Left ventricle myocardium superior (tissue), 1 donor: ENCODE measurements at places on chromosomes 7 and 10. TPM values are rescaled to one million over a fixed set of nuclear protein-coding genes. Genes with fewer than 3 reads are reported as not detected.

The GTPBP4 gene
- 27.8 TPM for total RNA-seq

The AKR1E2 gene
- total RNA-seq = 4.5 TPM

The CALN1 gene
- total RNA-seq = not detected

The BTBD16 gene
- not detected for total RNA-seq

GRCh38 chr7:155316427-155317113 lies 18.9 kb downstream of the INSIG1 start:
- DNase-seq = no peak

DNA sequence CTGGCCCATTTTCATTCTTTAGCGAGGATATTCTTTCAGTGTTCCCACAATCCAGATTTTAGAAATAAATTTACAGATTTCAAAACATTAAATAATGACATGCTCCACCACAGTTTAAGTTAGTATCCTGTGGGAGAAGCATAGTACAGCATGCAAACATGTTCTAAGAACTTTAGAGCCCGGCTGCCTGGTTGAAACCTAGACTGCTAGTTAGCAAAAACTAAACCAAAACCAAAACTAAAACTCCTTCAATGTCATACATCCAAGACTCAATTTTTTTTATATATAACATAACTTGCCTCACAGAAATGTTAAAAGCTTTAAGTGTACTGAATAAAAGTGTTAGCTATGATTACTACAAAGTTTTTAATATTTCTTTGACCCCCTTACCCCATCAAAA lies 17.0 kb downstream of the TRA2A start:
- no peak for DNase-seq

DNA sequence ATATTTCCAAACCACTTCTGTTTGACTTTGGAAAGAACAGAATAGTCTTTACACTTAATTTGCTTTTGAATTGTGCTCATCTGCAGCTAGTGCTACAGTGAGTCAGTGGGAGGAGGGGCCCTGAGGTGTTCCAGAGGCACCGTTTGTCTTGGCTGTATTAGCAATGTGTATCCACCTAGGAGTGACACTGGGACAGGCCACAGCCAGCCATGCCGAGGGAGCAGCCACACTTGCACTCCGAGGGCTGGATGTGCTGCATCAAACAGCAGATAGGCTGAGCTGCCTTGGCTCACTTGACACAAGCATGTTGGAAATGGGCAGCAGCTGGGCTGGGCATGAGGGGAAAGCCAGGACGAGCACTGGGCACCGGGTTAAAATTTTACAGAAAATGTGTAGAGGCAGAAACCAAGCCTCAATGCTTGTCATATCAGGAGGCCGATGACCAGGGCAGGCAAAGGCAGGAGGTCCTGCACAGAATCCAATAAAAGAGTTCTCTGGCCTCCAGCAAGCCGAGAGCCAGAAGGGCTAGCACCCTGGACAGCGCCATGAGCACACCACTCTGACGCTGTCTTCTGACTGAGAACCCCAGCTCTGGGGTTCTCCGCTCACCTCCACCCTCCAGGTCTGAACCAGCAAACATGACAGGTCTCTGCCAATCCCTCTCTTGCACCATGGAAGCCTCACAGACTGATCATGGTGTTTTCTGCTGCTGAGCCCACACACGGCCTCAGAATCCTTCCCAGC lies 163.3 kb downstream of the GRID1 start:
- DNase-seq = no peak

DNA sequence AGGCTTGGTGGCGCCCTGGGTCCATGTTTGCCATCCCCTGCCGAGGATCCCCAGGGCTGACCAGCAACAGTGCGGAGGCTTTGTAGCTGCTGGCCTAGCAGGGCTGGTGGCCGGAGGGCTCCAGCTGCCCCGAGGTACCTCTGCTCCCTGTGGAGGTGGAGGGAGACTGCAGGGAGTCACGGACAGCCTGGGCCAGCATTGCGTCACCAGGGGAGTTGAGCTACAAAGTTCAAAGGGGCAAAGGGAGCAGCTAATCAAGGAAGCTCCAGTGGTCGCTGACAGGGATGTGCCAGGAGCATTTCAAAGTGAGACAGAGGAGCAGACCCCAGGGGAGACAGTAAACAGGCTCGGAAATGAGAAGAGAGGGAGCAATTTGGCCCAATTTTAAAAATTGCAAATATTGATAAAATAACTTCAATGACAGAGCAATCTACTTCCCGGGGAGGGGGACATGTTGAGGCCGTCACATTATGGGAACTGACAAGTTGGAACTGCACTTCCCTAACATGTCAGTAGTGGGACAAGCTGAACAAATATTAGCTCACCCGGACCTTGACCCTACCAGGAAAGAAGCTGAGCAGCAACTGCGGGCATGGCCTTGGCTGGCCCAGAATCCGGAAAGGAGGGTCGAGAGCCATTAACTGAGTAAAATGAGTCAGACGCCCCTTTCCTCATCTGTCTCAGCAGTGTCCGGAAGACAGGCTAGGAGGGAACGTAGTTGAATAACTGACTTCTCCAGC lies 39.4 kb downstream of the BTBD16 start:
- no peak for DNase-seq
